Endothelial cell of umbilical vein (primary cell): ENCODE measurements at places on chromosomes 4 and X. TPM values are rescaled to one million over a fixed set of nuclear protein-coding genes. Genes with fewer than 3 reads are reported as not detected.

ITGB1BP2 gene
- total RNA-seq: 4.6 and 5.9 TPM in 2 replicates

TKTL1 gene
- total RNA-seq: not detected in 2 replicates

DCX gene
- total RNA-seq: not detected in 2 replicates

XAGE1A gene
- total RNA-seq: not detected in 2 replicates

NDST4 gene
- total RNA-seq: not detected in 2 replicates

BBS7 gene
- 20.0 and 22.2 TPM in 2 replicates for total RNA-seq
